Suprapubic skin (tissue), 4 donors: ENCODE measurements at places on chromosomes 11 and 22. TPM values are rescaled to one million over a fixed set of nuclear protein-coding genes. Genes with fewer than 3 reads are reported as not detected.
A peak's percentile ranks its signal among the peaks of the same experiment; 100 is the strongest.

The P2RY2 gene
- total RNA-seq, result 5.5 TPM

The SYNGR1 gene
- 46.0 TPM for total RNA-seq

The GPHA2 gene
- not detected for total RNA-seq

The PANX2 gene
- total RNA-seq, result 1.8 TPM

The HIRA gene
- total RNA-seq, result 20.0 TPM

The MRGPRF gene
- total RNA-seq, result 2.0 TPM

The MMP7 gene
- 155 TPM for total RNA-seq

The SEPTIN5 gene
- 116 TPM for total RNA-seq

The ASCL2 gene
- total RNA-seq, result 18.0 TPM

The EWSR1 gene
- 308 TPM for total RNA-seq

The SLC6A5 gene
- not detected for total RNA-seq

DNA sequence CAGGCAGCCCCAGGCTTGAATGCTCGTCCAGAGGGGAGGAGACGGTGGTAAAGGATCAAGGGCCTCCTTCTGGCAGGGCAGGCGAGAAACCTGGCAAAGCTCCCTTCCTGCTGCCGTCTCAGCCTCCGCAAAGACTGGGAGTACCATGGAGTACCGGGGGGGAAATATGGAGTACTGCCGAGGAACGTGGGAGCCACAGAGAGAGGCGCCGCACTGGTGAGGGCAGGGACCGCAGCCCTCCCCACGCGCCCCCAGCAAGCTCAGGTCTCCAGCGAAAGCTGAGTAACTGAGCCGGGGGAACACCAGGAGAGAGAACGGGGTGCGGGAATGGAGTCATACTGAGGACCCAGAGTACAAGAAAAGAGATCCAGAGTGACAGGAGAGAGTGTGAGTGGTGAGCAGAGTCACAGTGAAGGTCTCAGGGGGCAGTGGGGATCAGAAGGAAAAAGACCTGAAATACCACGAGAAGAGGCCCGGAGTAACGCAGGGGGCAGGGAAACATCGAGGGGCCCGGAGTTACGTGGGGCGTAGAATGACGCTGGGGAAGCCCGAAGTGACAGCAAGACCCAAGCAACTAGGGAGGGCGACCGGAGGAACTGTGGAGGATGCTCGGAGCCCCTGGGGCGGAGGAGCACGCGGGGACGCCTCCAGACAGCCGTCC lies 740 bp downstream of the EML3 start:
- no peak for DNase-seq

GRCh38 chr11:72686639-72687220 lies 12.5 kb upstream of the PDE2A start:
- DNase-seq, result no peak

DNA sequence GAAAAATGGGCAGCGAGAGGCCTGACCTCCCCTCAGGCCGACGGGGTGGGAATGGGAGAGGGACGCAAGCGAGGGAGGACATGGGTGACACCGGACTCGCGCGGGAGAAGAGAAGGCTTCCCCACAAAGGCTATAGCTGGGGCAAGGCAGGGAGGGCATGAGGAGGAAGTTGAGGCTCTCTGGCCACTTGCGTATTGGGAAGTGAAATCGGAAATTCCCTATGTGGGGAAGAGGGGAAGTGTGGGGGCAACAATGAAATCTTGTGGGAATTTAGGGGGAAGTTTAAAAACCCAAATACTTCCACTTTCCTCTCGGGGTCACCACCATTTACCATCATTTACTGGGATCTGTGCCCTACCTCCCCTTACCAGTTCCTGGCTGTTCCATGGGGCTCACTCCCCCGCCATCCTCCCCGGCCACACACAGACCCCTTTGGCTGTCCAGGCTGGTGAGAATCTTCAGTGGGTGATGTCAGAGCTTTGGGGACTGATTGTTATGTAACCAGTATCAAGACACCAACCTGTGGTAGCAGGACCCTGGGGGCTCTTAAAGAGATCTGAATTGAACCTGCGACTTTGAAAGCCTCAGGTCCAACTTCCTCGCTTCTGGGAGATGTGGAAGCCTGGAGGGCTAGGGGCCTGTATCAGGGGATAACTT lies 951 bp upstream of the EHD1 start:
- no peak for DNase-seq

DNA sequence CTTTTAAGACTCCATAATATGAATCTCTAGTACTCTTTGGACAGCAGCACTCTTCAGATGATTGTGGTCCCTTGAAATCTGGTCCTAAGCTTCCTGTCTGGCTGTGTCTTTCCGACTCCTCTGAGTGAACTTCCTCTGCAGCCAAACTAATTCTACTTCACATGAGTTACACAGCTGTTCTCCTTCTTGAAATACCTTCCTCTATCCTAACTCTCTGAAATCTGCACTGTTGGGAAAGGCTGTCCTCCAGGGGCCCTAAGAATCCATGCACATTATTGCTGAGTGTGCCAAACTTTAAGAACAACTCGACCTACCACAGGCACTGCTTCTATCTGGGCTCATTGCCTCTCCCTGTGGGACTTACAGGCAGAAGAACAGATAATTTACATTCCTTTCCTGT lies 217.3 kb upstream of the ARHGAP42 start:
- DNase-seq, result no peak

DNA sequence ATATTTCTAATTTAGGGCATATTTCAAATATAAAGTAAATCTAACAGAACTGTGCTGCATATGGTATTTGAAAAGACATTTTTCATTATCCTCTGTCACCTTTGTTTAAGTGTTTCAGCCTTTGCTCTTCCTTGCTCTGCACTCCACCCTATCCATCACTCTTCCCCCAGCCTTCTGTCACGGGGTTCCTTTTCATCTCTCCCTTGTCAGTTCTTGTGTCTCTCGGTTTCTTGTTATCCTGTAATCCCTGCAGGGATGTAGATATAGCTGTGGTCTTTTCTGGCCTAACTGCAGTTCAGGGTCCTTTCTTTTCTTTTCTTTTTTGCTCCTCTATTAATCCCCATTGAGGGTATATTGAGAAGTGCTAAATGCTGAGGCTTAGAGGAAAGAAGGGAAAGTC lies 261.9 kb downstream of the DCDC1 start:
- DNase-seq, result no peak

DNA sequence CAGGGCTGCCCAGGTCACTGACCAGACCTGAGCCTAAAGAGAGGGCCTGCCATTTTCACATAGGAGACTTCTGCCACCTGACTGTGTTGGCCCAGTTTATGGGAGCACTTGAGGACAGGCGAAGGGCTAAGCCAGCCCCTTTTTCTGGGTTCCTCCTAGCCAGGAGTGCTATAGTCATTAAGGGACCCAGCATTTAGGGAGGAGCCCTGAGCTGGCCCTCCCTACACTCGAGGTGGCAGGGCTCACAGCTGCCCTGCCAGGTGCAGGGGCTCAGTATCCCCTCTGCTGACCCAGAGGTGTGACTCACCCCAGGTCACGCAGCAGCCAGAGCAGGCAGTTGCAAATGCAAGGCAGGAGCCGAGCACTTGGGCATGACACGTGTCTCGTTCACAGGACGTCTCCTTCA lies 86.3 kb upstream of the CRYBB3 start:
- DNase-seq, result no peak

DNA sequence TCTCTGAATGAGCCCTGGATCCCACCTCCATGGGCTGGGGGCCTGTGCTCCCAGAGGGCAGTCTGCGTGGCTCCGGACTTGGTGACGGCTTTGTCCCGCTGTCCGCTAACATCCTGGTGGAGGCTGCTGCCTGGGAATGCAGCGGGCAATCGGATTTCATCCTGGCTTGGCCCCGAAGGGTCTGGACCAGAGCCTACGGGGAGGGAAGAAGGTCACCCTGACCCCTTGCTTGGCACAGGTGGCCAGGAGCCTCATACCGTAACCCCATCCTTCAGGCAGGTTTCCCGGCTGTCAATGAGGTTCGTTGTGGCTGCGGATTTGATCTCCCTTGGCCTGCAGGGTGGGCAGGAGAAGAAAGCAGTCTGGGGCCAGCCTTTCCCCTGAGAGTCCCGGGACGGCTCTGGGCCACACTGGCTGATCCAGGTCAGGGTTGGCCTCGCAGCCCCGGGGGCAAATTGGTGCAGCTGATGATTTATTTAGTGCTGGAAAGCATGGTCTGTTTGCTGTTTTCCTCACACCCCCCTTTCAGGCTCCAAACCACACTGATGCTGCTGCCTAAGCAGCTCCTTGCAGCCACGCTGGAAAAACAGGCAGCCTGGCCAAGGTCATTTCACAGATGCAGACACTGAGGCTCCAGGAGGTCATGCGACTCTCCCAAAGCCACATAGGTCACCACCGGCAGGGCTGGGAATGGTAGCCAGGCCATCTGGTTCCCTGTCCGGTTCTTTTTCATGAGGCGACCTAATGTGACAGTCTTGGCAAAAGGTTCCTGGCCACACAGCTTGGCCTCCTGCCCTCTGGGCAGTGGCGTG lies 15.0 kb downstream of the PRDM11 start:
- no peak for DNase-seq

DNA sequence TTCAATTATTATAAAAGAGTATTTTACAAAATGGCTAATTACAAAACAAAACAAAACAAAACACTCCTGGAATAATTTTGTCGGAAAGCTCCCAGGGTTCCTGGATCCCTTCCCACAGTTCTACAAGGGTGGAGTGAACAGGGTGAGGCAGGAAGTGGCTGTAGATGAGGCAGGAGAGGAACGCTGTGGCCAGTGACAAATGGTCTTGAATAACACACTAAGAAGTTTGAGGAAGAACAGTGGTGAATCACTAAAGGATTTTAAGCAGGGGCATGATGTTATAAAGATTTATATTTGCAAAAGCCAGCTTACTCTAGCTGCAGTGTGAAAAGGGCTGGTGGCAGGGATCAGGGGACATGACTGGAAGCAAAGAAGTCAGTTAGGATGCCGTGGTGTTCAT lies 33.8 kb upstream of the APOA1 start:
- no peak for DNase-seq

DNA sequence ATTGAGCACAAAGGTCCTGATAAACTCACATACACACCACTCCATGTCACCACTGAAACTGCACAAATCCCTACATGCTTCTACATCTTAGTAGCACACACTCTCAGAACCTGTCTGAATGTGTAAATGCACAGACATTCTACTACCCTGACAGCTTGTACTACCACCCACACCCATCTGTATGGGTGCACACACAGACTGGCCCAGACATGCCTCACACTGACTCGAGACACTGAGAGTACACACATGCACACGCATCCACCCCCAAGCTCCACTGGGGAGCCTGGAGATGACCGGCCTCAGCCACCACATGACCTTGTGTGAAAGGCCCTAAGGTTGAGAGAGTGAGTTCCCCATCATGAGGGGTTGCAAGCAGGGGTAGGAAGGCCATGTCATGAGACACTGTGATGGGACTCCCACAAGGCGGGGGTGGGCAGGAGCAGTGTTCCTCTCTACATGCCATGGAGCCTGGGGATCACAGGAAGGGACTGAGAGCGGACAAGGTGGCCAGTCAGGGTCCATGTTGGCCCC lies 28.1 kb downstream of the ARAP1 start:
- DNase-seq, result no peak

DNA sequence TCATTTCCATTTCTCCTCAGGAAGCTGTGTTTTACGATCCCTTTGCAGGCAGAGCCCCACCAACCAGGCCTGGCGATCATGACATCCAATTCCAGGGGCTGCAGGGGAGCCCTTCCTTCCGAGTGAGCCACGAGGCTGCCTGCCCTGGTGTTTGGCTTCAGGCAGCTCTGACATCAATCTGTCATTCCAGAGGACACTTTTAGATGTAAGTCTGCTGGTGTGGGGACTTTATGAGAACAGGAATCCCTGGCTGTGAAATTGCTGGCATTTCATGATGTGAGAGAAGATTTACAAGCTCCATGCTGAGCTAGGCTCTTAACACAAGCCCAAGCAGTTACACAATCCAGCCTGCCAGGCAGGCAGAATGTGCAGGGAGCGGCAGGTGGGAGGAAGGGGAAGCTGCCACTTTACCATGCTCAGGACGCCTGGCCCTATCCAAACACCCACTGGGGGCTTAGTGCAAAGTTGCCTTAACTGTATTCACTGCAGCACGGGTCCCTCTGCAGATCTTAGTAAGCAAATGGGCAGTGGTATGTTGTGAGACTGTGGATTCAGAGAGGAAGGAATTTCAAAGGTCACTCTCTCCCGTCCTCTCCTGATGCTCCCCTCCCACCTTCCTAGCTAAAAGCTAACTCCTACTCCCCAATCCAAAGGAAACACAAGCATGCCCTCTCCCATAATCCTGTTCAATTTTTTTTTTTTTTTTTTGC lies 43.4 kb upstream of the MICAL2 start:
- DNase-seq, result peak; percentile 68

GRCh38 chr22:37244922-37245722 lies 1.1 kb upstream of the RAC2 start:
- DNase-seq, result no peak

- no peak for DNase-seq
These were observed 30.6 kb upstream of the RFPL3 start for GRCh38 chr22:32327066-32327465.

GRCh38 chr22:39181356-39181755 lies 28.9 kb upstream of the CBX7 start:
- DNase-seq, result peak; percentile 37

DNA sequence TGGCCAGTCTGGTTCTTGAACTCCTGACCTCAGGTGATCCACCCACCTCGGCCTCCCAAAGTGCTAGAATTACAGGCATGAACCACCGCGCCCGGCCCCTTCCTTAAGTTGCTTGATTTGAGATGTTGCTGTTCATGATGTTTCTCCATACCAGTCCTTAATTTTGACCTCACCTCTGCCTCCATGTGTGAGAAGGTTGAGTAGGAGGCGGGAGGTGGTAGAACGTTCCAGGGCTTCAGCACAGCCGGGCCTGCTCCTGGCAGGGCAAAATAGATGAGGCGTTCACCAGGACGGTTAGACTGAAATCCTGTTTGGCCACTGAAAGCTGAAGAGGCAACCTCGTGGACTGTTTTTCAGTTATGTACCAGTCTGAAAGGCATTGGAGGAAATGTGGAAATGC lies 48.3 kb upstream of the SYT13 start:
- DNase-seq, result no peak

DNA sequence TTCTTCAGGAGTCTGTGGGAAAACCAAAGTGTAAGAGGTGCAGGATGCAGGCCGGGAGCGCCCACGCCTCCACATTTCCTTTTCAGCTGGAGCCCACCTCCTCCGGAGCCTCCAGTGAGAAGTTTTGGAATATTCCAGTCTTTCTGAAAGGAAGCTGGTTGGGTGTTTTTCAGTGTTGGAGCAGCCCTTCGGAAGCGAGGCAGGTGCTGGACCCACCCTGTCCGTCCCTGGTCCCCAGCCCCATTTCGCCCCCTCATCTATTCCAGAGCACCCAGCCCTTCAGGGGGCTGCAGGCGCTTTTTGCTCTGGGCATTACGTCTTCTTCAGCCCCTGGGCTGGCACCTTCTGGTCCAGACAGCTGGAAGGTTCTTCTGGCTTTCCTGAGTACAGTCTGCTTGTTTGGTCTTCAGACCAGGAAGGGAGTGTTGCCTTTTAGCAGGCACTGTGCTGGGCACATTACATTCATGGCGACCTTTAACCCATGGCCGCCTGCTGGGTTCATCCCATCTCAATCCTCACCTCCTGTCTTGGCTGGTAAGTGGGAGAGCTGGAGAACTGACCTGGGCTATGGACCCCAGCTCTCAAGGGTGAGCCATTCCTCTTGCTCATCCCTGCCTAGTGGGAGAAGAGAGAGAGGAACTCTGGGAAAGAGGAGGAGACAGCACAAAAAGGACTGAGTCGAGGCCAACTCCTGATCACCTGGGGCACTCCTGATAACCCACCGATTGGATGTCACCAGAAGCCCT lies 710 bp upstream of the THY1 start:
- DNase-seq, result no peak
